ENCODE measurements at places on chromosomes 7 and 10. TPM values are rescaled to one million over a fixed set of nuclear protein-coding genes. Genes with fewer than 3 reads are reported as not detected.

The SLC13A4 gene
- polyA plus RNA-seq, result 0.71 TPM

The IFIT3 gene
- polyA plus RNA-seq, result 15.7 TPM

GRCh38 chr10:112366992-112367391 is 6.9 kb upstream of the ACSL5 start:
- no peak for DNase-seq

The ASAH2B gene
- polyA plus RNA-seq, result 9.8 TPM

The PYROXD2 gene
- polyA plus RNA-seq, result 13.1 TPM

- DNase-seq, result peak; percentile 67
Observed at GRCh38 chr10:27153845-27154193, 365 bp downstream of the YME1L1 start.

GRCh38 chr7:105924945-105925344 is 38.1 kb upstream of the CDHR3 start:
- no peak for DNase-seq

DNA sequence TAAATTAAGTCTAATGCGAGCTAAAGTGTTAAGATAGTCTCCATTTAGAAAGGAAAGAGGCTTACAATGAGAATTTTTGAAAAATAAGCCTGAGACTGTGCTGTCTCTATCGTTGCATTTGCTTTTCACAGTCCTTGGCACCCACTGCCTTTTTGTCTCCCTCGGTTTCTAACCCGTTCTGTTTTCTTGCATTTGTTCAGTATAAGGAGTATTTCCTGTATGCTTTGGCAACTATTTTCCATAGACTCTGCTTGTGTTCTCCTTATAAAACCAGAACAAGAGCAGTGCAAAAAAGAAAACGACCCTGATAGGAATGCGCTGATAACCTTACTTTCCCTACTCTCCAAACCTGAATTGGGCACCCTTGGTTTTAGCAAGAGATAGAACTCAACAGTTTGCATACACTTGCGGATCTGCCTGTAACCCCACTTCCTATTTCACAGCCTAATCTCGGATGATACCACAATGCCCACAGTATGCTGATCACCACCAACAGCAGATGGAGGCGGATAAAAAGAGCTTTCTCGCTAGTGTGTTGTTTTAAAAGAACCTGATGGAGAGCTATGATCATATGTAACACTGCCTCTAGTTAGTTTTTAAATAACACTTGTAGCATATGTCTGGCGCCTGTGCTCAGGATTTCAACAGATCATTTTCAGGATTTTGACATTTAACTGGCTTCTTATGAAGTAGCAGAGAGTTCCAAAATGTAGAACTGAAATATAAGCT is 1.6 kb upstream of the ARHGAP12 start:
- peak; percentile 7 for DNase-seq

- DNase-seq, result no peak
Observed at GRCh38 chr10:94358480-94358879, 4.3 kb downstream of the NOC3L start.

DNA sequence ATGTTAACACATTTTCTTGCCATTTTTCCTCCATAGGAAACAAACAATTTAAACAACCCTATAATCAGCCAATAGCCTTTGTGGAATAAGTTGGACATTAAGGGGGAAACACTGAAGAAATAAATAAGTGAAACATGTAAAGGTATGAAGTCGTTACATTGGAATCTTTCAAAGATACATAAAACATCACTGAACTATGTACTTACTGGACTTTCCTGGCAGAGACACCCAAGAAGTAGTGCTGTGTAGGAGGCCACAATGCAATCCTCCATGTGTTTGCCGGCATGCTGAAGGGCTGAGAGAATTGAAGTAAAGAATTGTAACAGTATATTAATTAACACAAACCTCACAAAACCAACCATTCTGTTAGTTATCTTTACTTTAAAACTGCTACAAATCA is 76.5 kb upstream of the GRID1 start:
- DNase-seq, result no peak

GRCh38 chr7:49443515-49443914 is 329.9 kb upstream of the VWC2 start:
- no peak for DNase-seq

- no peak for DNase-seq
Observed at GRCh38 chr7:22426463-22427094, 69.6 kb upstream of the RAPGEF5 start.

- no peak for DNase-seq
Observed at GRCh38 chr7:127254163-127254684, 1.5 kb upstream of the GRM8 start.

GRCh38 chr10:12707461-12708185 is 293.9 kb downstream of the CCDC3 start:
- DNase-seq, result no peak

DNA sequence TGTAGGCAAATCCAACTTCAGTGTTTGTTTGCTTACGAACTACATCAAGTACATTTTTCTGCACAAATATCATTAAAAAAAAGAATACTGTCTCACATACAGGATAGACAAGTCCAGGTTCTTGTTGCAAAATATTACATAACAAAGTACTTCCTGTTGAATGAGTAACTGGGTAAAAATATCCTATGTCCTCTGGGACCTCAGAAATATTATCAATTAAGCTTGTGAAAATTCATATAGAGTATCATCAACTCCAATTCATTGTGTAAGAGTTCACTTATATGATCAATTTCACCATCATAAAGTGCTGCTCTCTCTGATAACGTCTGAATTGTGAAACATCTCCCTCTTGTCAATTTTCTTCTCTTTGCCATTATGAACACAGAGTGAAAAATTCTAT is 22.6 kb downstream of the HERC4 start:
- no peak for DNase-seq

The SMKR1 gene
- polyA plus RNA-seq, result 4.9 TPM

DNA sequence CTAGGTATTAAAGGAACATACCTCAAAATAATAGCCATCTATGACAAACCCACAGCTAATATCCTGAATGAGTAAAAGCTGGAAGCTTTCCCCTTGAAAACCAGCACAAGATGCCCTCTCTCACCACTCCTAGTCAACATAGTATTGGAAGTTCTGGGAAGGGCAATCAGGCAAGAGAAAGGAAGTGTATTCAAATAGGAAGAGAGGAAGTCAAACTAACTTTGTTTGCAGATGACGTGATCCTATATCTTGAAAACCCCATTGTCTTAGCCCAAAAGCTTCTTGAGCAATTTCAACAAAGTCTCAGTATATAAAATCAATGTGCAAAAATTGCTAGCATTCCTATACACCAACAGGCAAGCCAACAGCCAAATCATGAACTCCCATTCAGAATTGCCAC is 131.3 kb downstream of the FANK1 start:
- DNase-seq, result no peak

The HOXA1 gene
- 2.8 TPM for polyA plus RNA-seq

The ITGA8 gene
- 48.5 TPM for polyA plus RNA-seq

The LHFPL3 gene
- 11.3 TPM for polyA plus RNA-seq

- no peak for DNase-seq
Observed at GRCh38 chr7:130272381-130273080, 5.9 kb downstream of the CPA2 start.

GRCh38 chr7:151035026-151035717 is 6.9 kb downstream of the ABCB8 start:
- DNase-seq, result no peak

- no peak for DNase-seq
Observed at GRCh38 chr7:103651593-103652377, 205.8 kb upstream of the SLC26A5 start.

DNA sequence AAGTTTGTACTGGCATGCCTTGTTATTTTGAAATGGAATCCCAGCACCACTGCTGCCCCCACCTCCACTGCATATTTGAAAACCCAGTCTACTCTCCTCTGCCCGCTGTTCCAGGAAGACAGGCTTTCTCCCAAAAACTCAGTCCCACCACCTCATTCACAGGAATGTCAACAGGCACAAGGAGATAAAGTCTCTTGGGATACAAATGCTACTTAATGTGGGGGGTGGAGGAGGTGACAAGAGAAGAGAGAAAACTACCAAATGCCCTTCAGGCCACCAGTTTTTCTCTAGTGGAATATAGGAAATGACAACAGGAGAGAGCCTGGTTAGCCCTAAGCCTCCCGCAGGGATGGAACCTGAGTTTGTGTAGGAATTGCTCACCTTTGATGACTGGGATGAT is 1.0 kb upstream of the COL13A1 start:
- DNase-seq, result no peak

The PIK3AP1 gene
- 4.3 TPM for polyA plus RNA-seq

- no peak for DNase-seq
Observed at GRCh38 chr10:55024713-55025112, 223.7 kb upstream of the PCDH15 start.

The LLCFC1 gene
- 0.24 TPM for polyA plus RNA-seq

DNA sequence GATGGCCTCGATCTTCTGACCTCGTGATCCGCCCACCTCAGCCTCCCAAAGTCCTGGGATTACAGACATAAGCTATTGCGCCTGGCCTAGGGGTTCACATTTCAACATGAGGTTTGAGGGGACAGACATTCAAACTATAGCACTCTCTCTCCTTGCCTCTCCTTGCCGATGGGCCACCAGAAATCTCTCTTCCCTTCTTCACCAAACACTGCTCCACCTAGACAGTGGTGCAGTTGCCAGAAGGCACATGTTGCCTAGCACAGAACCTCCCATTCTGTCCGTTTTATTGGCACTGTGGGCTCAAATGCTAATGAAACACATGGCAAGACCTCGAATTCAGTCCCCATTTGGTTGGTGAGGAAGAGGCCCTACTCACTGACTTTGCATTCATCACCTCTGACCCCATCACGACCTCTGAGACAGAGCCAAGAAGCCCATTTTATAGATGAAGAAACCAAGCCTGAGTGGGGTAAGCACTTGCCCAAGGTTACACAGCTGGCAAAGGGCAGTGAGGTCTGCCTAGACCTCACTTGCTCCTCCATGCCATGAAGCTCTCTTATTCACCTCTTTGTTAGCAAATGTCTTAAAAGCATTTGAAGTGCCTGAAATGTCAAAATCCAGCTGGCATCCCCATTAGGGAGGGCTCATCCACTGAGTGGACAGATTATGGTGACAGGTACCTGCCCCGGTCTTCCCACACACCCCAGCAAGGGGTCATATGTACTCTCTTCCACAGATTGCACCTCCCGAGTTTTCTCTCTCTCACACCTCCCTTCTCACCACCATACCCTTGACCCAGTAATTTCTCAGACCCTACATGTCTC is 34.0 kb downstream of the GPRIN2 start:
- DNase-seq, result no peak

DNA sequence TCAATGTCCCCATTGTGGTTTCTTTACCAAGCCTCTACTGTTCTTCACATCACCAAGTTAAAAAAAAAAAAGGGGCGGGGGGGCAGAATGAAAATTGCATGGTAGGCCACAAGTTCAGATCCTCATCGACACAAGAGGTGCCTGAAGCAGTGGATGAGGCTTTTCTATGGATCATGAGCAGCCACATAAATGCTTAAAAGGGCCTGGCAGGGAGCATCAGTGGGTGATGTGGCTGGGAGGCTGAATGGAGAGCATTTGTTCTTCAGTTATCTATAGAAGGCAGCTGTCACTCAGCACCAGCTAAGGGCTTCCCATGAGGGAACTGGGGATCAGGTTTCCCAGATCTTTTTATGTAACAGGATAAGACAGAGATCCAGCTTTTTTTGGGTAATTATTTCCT is 117.9 kb downstream of the CFTR start:
- DNase-seq, result no peak

GRCh38 chr7:28083164-28083997 is 97.2 kb downstream of the JAZF1 start:
- DNase-seq, result no peak

- DNase-seq, result no peak
Observed at GRCh38 chr10:77801474-77802161, 124.9 kb downstream of the DLG5 start.

- DNase-seq, result no peak
Observed at GRCh38 chr7:154167051-154167450, 114.9 kb downstream of the DPP6 start.

The BLOC1S2 gene
- polyA plus RNA-seq, result 37.6 TPM

- no peak for DNase-seq
Observed at GRCh38 chr10:62047960-62048383, 146.5 kb downstream of the ARID5B start.

DNA sequence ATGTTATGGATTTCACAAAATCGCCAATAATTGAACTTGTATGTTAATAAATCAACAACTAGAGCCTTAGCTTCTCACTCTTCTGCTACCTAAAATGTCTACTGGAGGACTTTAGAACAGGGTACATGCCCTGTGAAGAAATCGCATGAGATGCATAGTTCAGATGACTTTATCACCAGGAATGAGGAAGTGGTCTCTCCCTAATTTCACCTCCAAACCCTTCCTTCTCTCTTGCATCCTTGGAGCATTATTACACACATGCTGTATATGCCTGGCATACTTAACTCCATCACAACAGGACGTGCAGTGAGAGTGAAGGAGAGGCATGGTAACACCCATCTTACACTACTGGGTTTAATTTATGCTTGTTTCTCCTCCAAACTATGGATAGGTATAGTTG is 27.8 kb downstream of the RHEB start:
- no peak for DNase-seq

- DNase-seq, result no peak
Observed at GRCh38 chr7:74266191-74266963, 12.2 kb upstream of the RFC2 start.

The EFCAB10 gene
- polyA plus RNA-seq, result 3.8 TPM

The ZNF239 gene
- 13.5 TPM for polyA plus RNA-seq

The HOXA4 gene
- polyA plus RNA-seq, result 18.9 TPM

GRCh38 chr7:115704884-115705283 is 325.7 kb downstream of the TFEC start:
- no peak for DNase-seq

DNA sequence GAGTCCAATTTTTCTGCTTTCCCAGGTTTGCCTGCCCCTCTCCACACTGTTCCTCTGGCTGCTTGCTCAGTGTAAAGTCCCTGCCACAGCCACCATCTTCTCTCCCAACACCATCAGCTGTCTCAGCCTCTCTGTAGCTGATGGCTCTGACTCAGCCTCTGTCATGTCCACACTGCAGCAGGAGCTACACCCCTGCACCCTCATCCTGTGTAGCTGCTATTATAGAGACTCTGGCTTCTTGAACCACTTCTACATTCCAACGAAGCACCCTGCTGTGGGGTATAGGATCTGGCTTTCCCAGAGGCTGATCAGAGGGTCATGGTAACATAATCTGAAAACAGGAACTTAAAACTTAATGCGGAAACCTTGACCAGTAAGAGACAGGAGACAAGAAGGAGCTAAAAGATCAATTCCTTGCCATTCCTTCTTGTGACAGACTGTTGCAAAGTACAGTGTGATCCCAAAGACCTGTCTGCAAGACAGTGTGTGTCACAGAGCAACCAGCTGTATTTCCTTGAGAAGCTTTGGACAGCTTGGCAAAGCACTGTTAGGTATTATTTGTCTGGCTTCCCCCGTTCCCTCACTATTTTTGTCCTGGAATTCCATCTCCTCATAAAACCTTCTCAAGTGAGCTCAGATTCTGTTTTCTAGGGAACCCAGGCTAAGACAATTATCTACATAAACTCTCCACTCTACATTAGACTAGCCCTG is 42.3 kb downstream of the NRCAM start:
- DNase-seq, result no peak

- no peak for DNase-seq
Observed at GRCh38 chr10:90326498-90327267, 531.2 kb downstream of the HTR7 start.

The ERVW-1 gene
- polyA plus RNA-seq, result 2.9 TPM

- no peak for DNase-seq
Observed at GRCh38 chr7:131149429-131149773, 178.3 kb upstream of the MKLN1 start.

All from left renal cortex interstitium (tissue), 4 donors.